ENCODE measurements at places on chromosomes 12 and 14. TPM values are rescaled to one million over a fixed set of nuclear protein-coding genes. Genes with fewer than 3 reads are reported as not detected.

The ITGA7 gene
- 0.67 TPM for polyA plus RNA-seq

The KRT82 gene
- not detected for polyA plus RNA-seq

The RNF34 gene
- polyA plus RNA-seq, result 31.9 TPM

The SAMD15 gene
- polyA plus RNA-seq, result 0.51 TPM

The PRB3 gene
- polyA plus RNA-seq, result not detected

The RNF212B gene
- polyA plus RNA-seq, result not detected

The PROX2 gene
- not detected for polyA plus RNA-seq

The BEGAIN gene
- not detected for polyA plus RNA-seq

The C1QL4 gene
- polyA plus RNA-seq, result not detected

The ALDH2 gene
- polyA plus RNA-seq, result 69.5 TPM

The TCL1B gene
- not detected for polyA plus RNA-seq

The ADSS1 gene
- polyA plus RNA-seq, result 1.9 TPM

The BICDL1 gene
- 0.19 TPM for polyA plus RNA-seq

The PMEL gene
- 2.0 TPM for polyA plus RNA-seq

The STAB2 gene
- polyA plus RNA-seq, result 0.01 TPM

The CLEC4D gene
- polyA plus RNA-seq, result not detected

The IL26 gene
- not detected for polyA plus RNA-seq

The ACOT4 gene
- 0.75 TPM for polyA plus RNA-seq

The SELPLG gene
- polyA plus RNA-seq, result 1.8 TPM

The MYF6 gene
- polyA plus RNA-seq, result not detected

The TMTC1 gene
- 5.8 TPM for polyA plus RNA-seq

The COCH gene
- polyA plus RNA-seq, result 0.60 TPM

The MMP14 gene
- 501 TPM for polyA plus RNA-seq

The NTF3 gene
- not detected for polyA plus RNA-seq

The AICDA gene
- polyA plus RNA-seq, result not detected

The TC2N gene
- polyA plus RNA-seq, result 0.08 TPM

The CHGA gene
- not detected for polyA plus RNA-seq

The PLBD1 gene
- 0.04 TPM for polyA plus RNA-seq

The RIN3 gene
- 5.8 TPM for polyA plus RNA-seq

The PZP gene
- polyA plus RNA-seq, result 0.73 TPM

The TMEM119 gene
- polyA plus RNA-seq, result not detected

The TAS2R43 gene
- polyA plus RNA-seq, result not detected

The GLT8D2 gene
- 2.4 TPM for polyA plus RNA-seq

All from endothelial cell of umbilical vein (primary cell).